Activated CD4-positive, alpha-beta T cell treated with anti-CD3 and anti-CD28 coated beads, Interleukin-2, amount 50 U/mL, for 4 hours (primary cell): ENCODE measurements at places on chromosomes 3 and 15.

- no peak for DNase-seq
These were observed 242.8 kb upstream of the UBE2E2 start for GRCh38 chr3:22960105-22960984.

- DNase-seq: no peak
These were observed 27.2 kb downstream of the MRPL46 start for GRCh38 chr15:88440021-88440420.

- no peak for DNase-seq
These were observed 271.8 kb downstream of the MECOM start for GRCh38 chr3:169391672-169392071.

GRCh38 chr3:104887069-104887468 lies 479.6 kb upstream of the ALCAM start:
- no peak for DNase-seq

- DNase-seq: no peak
These were observed 21.8 kb downstream of the ATP2C1 start for GRCh38 chr3:130915567-130916292.

DNA sequence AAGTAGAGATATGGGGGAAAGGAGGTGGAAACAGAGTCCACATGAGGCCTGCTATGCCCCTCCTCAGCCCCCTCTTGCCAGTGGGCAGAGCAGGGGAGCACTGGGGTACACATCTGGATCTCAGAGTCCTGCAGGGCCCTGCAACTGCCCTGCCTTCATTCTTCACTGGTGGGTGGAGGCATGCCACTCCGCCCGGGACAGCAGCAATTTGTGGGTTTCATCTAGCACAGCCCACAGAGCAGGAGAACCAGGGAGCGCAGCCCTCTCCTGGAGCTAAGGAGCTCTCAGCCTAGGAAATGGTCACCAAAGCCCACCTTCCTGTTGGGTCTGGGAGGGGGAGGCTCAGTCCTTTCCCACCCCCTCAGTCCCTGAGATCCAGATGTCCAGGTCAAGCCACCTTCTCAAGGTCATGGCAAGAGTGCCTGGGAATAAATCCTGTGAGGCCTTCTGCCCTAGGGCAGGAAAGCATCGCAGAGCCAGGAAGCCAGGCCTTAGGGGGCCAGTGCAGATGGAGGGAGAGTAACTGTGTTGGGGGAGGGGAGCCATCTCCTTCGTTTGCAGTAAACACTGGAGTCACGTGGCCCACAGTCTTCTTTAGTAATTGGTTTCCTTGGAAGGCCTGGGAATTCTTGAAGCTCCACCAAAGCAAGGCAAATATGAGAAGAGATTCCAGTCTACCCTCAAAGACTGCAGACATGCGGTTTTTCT lies 31.0 kb downstream of the ANP32A start:
- DNase-seq: no peak

GRCh38 chr15:94272251-94272898 lies 41.0 kb downstream of the MCTP2 start:
- DNase-seq: no peak

GRCh38 chr3:63151897-63152296 lies 126.2 kb upstream of the SYNPR start:
- DNase-seq: no peak

DNA sequence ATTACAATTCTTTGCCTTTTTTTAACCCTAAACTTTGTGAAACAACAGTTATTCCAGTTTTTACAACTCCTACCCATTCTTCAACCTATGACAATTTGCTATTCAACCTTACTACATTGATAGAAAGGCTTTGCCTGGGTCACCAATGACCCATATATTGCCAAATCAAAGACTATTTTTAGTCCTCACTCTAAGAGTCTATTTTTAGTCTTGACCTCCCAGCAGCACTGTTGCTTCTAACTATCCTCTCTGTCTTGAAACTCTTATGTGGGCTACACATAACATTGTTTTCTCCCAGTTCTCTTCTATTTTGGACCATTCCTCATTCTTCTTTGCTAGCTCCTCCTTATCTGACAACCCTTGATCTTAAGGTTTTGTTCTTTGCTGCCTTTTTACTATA lies 71.4 kb downstream of the C3orf80 start:
- DNase-seq: no peak

- DNase-seq: no peak
These were observed 716 bp downstream of the SELENOS start for GRCh38 chr15:101276501-101277037.
